RWPE1 (cell line): ENCODE measurements at places on chromosomes 4 and X.

- no peak for DNase-seq
Observed at GRCh38 chr4:139984471-139984870, 169.5 kb downstream of the MAML3 start.

GRCh38 chr4:76767983-76768382 is 130.0 kb downstream of the SOWAHB start:
- no peak for DNase-seq

- DNase-seq, result no peak
Observed at GRCh38 chr4:118124997-118125396, 90.7 kb downstream of the NDST3 start.

DNA sequence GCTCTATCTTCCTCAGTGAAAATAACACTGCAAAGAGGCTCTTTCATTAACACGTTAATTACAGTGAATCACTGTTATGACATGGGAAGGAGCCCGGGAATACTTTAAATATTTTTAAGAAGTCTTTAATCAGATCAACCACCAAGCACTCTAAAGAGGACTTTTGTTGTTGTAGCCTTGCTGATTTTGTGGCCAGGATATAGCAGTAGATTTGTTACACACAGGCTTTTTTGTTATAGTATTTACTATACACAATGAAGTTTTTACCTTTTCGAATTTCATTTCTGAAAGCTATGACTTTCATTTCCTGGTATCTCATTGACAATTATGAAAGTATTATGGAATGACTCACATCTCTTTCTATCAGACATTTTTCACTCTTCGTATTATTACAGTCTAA is 20.3 kb downstream of the FGF13 start:
- DNase-seq, result no peak

- DNase-seq, result no peak
Observed at GRCh38 chrX:52422884-52423283, 54.1 kb downstream of the XAGE2 start.

GRCh38 chr4:99447079-99447478 is 11.9 kb upstream of the ADH7 start:
- no peak for DNase-seq
